Chondrocyte (in vitro differentiated cells): ENCODE measurements at places on chromosomes 11 and 22.
A peak's percentile ranks its signal among the peaks of the same experiment; 100 is the strongest.

DNA sequence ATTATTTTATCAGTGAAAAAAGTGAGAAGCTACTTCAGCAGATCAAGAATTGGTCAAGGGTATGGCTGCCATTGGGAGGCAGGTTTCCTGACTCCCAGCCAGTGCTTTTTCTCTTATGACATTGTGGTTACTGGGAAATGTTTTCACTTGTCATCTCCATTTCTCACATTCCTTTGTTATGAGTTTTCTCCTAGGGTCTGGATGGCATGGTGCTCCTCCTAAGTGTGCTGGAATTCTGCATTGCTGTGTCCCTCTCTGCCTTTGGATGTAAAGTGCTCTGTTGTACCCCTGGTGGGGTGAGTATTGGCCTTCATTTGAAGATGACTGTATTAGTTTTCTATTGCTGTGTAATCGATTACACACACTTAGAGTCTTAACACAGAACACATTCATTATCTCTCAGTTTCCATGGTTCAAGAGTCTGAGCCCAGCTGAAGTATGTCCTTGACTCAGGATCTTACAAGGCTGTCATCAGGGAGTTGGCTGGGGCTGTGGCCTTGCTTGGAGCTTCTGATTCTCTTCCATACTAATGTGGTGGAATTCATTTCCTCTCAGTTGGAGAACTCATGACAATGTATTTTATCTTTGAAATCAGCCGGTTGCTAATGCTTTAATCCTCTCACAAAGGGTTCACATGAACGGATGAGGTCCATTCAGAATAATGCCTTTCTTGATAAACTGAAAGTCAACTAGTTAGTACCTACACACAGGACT, 21.0 kb upstream of the MS4A6E start:
- no peak for DNase-seq

DNA sequence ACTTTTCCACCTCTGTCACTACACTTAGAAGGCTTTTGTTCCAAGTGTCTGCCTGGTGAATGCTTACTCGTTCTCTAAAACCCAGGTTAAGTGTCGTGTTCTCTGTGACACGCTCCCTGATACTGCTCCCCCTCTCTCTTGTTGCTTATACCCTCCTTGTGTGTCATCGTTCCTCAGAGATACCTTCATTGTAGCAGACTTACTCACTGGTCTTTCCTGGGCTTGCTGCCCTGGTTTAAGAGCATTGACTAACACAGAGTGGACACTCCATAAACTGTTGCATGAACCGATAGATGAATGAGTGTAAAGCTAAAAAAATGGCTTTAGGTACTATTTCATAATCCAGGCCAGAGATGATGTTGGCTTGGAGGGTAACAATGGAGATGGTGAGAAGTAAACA, 171.3 kb downstream of the GRIK4 start:
- no peak for DNase-seq

GRCh38 chr11:73393479-73394415, 17.5 kb downstream of the RELT start:
- DNase-seq = peak; percentile 83

DNA sequence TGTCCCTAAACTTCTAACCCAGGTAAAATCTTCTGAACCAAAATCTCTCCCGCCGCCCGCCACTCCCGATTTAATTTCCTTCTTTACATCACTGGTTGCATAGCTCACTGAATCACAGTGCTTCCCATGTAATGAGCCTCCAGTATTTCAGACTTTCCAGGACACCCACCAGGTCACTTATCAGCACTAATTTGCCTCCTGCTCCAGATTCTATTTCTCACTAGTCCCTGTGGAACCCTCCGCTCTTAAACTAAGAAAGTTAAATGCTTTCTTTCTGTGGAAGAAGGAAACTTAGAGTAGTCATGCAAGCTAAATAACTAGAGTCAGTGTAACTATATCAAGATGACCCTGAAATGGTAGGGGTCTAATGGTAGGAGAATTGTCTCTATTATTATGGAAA, 106.6 kb upstream of the OPCML start:
- DNase-seq = no peak

DNA sequence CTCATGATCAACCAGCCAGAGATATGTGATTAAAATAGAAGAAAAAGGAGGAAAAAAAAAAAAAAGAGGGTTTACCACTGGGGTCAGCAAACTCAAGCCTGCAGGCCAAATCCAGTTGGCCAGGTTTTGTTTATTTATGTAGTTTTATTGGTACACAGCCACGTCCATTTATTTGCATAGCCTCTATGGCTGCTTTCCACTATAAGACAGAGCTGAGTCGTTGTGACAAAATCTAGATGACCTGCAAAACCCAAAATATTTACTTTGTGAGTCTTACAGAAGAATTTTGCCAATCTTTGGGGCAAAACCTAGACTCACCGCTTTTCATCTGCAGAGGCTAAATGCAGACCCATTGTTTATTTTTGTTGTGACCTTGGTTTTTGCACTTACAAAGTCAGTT, 87.1 kb downstream of the TENM4 start:
- DNase-seq = no peak

DNA sequence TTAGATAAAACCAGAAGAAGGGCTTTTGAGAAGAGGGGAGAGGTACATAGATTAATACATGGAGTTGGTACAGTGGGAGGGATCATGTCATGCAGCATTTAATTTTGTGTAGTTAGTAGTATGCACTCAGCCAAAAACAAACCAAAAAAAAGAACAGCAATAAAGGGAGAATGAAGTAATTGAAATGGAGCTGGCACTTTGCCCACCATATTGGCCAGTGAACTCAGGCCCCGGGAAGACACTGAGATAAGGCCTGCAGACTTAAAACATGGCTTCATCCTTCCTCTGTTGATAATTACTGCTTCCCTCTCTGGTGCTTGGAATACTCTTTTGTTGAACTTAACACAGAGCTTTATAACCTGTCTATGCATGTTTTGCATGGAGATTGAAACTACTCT, 3.1 kb downstream of the PANX1 start:
- DNase-seq = no peak

- no peak for DNase-seq
These were observed 1.0 kb downstream of the RTN3 start for GRCh38 chr11:63682066-63683021.

DNA sequence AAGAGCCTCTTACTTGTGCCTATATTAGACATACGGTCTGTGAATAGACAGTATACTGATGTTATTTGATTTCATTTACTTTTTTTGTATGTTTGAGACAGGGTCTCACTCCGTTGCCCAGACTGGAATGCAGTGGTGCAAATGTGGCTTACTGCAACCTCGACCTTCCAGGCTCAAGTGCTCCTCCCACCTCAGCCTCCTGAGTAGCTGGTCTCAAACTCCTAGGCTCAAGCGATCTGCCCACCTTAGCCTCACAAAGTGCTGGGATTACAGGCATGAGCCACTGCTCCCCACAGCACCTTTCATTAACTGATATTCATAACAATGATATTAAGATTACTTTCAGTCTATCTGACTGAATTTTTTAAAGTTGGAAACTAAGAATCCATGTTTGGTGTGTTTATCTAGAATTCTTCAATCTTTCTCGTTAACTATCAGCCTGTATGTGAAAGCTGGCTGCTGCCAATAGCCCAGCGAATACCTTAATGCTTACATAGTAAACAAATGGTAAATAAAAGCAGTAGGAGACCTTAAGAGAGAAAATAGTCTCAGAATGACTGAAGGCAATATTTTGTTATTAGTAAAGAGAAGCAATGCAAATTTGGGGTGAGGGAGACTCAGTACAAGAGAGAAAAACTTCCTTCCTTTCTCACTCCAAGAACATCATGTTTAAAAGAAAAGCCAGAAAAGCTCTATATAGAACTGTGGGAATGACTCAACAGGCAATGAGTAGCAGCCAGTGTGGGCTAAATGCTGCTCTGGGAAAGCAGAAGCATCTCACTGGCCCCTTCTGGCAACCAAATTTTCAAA, 101.9 kb downstream of the MRTFA start:
- DNase-seq = no peak

- no peak for DNase-seq
These were observed 207.5 kb downstream of the TBC1D22A start for GRCh38 chr22:46969961-46970360.

DNA sequence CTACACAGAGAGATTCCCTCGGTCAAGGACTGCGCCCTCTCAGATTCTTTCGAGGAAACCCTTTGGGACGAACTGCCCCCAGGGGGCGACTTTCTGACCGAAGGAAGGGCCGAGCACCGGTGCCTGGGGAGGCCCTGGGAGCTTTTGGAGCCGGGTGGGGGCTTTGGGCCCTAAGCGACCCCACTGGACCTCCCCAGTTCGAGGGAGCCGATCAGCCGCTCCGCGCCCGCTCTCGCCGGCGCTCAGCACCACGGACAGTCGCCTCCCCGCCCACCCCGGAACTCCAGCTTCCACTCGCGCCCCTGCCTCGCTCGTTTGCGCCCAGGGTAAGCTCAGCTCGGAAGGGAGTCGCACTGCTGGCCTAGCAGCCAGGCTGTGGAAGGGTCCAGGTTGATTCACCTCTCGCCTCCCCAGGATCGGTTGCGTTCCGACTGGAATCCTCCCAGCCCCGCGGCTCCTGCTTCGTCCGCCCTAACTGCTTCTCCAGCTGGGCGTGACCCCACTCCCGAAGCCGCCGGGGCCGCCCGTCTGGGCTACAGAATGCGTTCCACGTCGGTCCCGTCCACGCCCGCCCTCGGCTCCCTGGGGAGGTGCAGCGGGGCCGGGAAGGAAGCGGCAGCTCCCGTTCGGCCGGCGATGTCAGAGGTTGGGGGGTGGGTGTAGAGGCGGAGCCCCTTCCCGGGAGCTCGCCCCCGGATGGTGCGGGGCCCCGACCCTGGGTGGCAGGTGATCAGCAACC, 428 bp downstream of the SCN3B start:
- no peak for DNase-seq

GRCh38 chr11:86926975-86927374, 28.2 kb downstream of the FZD4 start:
- no peak for DNase-seq

DNA sequence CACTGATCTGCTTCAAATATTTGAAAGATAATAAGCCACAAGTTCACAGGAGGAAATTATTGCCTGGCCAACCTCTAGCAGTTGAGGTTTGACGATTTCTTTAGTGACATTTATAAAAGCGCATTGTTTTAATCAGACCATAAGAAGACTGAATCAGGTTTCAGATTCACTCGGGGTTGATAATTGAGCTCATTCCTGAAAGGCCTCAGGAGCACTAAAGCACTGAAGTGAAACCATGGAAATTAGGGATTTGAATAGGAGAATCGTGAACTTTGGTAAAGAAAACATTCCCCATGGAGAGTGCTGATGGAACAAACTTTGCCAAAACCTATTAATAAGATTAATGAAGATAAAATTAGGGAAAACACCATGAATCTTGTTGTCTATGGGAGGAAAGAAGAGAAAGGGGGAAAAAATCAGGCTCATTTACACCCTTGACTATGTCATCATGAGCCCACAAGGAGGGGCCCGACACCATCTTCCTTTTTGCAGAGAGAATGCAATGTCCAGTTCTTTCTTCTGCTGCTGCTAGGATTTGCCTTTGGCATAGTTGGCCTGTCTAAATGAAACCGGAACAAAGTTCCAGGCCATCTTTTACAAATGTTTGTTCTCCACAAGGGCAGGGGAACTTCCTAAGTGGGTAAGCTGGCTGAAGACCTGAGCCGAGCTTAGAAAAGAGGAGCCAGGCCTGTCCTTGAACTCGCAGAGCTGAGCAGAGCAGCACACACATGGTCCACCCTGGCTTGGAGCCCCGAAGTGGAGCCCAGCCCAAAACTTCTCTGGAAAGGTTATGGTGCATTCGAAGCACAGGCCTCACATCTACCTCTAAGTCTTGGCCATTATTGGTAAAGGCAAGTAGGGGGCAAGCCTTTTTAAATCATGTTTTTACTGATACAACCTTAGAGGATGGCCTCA, 56.1 kb upstream of the EIF3M start:
- no peak for DNase-seq

GRCh38 chr11:127247261-127247851, 246.8 kb upstream of the KIRREL3 start:
- DNase-seq = no peak

DNA sequence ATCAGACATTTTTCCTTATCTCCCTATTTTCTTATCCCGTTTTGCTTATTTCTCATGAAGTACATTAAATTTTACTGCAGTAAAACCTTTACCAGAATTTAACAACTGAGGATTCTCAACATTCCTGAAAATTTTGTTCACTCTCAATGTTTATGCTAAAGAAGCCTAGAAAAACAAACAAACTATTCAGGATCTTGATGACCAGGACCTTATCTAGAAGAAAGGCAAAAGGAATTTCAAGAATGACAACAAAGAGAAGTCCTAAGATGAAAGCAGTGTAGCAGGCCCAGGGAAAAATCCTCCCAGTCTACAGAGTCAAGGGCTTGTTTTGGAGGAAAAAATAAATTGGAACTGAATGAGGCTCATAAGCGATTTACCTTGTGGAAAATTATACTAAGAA, 283.3 kb upstream of the ARHGAP42 start:
- no peak for DNase-seq

DNA sequence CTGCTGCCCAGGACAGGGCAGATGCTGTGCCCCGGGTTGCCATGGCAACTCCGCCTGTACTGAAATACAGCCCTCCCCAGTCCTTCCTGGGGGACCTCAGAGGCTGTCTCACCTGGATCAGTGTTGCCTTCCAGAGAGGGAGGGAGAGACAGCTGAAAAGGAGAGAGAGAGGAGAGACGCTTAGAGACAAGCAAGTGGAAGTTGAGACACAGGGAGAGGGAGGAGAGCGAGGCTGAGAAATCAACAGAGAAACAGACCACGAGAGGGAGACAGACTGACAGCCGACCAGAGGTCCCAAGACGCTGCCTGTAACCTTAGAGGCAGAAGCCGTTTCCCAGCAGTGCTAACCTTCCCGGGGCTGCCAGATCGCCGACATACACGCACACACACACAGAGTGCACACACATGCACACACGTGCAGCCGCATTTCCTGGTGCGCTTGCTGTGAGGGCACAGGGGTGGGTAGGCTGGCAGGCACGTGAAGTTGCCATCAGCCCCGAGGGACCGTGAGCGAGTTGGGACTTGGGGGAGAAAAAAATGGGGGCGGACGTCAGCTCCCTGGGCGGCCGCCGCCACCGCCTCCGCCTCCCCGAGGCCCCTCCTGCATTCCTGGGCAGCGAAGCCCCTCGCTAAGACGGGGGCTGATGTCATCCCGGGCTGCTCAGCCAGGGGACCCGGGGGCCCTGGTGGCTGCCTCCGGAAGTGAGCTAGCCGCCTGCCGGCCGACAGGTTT, 88.6 kb upstream of the CRYBB3 start:
- DNase-seq = peak; percentile 93

GRCh38 chr22:45698094-45698493, 26.5 kb downstream of the ATXN10 start:
- no peak for DNase-seq

- DNase-seq = peak; percentile 90
These were observed 7.6 kb downstream of the SLC29A2 start for GRCh38 chr11:66363805-66364535.

- no peak for DNase-seq
These were observed 1.8 kb upstream of the DDB2 start for GRCh38 chr11:47212938-47213337.

DNA sequence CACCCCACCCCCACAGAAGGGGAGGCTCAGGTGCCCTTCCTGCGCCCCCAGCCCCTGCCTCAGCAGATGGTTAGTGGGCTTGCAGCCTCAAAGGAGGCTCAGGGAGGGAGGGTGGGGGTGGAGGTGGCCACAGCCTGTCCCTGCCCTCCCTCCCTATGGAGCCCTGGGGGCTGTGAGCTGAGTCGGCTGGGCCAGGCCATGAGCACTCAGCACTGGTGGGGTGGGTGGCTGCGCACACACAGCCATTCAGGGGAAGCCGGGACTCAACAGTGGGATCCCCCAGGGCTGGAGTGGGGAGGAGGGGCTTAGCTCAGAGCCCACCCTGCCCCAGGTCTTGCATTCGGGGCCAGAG, 50.2 kb downstream of the FLRT1 start:
- DNase-seq = no peak

- DNase-seq = no peak
These were observed 42.2 kb upstream of the FAM181B start for GRCh38 chr11:82775736-82776346.
